Left colon (tissue), 2 donors: ENCODE measurements at places on chromosomes 1 and 21. TPM values are rescaled to one million over a fixed set of nuclear protein-coding genes. Genes with fewer than 3 reads are reported as not detected.
A peak's percentile ranks its signal among the peaks of the same experiment; 100 is the strongest.

- no peak for DNase-seq
Measured at GRCh38 chr1:203167026-203167912, 8.4 kb downstream of the MYBPH start.

DNA sequence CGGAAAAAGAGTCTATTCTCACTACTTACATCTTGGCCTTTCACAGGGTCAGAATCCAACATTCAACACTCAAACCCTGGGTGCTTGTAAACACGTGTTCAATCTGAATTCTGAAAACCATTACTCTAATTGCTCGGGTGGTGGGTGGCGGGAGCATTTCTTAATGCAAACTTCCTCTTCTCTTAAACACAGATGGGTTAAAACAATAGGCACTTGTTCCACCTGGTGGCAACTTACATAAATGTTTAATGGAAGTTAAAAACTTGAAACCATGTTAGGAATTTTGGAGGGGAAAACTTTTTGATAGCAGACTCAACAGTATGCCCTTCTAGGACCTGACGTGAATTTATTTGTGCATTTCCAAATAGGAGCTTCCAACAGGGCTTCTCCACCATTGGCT is 23.4 kb upstream of the TDRD10 start:
- DNase-seq = no peak

Gene AP4B1
- total RNA-seq = 19.0 TPM

GRCh38 chr1:159978107-159978398 is 24.0 kb upstream of the SLAMF9 start:
- DNase-seq = no peak

Gene NCAM2
- total RNA-seq = 2.3 TPM

GRCh38 chr1:117664314-117664713 is 58.5 kb downstream of the TENT5C start:
- no peak for DNase-seq

DNA sequence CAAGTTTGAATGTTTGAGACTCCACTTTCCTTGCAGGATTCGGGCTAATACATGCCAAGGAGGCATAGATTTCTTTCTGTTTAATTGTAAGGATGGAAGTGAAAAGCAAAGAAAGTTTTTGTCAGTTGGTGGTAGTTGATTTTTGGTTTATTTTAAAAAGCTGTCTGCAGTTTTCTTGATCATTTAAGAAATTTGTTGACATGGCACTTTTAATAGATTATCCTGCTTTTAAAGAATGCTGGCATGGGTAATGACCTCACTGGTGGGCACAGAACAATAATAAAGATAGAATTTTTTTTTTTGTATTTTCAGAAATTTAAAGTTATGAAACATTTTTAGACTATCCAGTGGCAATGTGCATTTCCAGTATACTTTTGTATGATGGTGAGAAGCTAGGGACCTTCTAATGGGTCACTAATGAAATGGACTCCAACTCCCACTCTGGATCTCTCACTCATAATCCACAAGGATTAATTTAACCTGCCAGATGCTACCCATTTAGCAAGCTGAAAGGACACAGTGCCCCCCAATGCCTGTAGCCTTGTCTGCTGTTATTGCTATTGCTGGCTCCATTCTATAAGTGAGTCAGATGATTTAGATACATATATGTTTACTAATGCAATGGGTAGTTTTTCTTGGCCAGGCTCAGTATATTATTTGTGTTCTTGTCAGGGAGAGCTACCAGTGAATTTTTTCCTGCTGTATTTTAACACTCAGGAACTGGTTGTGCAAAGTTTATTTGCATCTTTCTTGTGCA is 190.2 kb upstream of the SGIP1 start:
- DNase-seq = no peak

Gene BSND
- total RNA-seq = not detected

DNA sequence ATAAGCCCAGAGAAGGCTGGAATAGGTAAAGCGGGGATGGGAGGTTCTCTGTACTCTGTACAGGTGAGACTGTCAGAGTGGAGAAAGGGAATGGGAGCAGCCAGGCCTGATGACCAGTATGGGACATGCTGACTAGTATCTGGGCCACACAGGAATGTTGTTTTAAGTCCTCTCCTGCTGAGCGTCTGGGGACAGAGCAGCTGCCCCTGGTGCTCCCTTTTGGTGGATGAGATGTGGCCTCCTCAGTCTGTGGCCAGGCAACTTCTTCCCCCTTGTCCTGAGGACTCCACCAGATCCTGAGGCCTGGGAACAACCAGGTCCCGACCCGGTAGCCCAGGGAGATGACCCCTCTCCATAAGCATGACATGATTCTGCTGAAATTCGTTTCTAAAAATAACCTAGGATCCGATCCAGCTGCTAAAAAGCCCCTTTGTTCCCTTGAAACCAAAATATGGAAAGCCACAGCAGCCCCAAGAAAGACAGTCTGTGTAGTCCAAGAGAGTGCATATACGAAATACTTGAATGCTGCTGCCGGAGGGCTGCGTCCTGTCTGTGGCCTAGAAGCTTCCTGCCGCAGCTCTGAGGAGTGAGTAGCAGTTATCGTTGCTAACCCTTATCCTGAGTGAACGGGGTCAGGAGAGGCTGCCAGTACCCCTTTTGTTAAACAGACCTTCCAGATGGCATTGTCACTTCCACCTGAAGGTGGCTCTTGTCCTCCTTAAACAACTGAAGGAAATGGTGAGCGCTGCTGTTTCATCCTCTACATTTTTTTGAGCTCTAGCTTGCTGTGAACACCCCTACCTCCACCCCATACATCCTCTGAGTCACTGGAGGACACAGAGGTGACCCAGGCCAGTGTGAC is 47.1 kb downstream of the ATP2B4 start:
- peak; percentile 34 for DNase-seq

DNA sequence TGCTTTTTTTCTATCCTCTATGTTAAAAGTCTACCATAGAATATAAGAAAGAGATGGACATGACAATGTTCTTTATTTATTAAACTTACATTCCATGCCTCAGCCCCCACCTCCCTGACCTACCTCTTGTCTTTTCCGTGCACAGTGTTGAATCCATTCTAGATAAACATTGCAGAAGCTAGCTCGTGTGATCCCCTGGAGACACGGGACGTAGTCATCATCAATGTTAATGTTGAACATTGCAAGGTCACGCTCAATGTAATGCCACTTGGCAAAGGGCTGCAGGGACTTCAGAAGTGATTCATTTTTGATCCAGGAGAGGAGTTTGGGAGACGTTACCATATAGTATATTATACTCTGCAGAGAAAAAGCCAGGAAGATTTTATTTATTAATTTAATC is 66.4 kb downstream of the NTPCR start:
- DNase-seq = no peak
